ENCODE measurements at places on chromosomes 4 and X.

DNA sequence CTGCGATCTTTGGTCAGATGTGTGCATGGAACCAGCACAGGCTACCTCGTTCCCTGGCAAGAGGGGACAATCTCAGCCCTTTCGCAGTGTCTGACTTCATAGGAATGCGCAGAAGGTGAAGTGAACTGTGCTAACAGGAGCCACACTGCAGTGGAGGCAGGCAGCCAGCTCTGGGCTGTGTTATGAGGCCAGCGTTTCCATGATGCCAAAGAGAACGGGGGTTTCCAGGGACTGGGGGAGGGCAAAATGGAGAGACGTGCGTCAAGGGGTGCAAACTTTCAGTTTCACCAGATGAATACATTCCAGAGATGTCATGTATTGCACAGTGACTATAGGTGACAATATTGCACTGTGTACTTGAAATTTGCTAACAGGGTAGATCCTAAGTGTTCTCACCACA, 30.4 kb downstream of the CLDN34 start:
- DNase-seq, result no peak

DNA sequence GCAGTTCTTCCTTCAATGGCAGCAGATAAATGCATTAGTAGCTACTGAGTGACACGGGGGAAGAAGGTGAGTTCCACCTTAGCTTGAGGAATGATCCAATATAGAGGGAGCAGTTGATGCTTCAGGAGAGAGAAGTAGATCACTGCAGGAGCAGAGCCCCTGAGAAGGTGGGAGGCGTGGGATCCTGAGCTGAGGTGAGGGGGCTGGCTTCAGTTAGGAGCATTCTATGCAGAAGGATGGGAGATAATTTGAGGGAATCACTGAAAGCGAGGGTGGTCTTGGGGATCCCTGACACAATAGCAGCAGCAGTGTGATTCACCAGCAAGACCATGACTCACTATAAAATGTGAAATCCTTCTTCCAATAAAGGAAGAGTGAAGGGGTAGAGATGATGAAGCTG, 48.0 kb downstream of the XAGE2 start:
- DNase-seq, result no peak

- DNase-seq, result no peak
Measured at GRCh38 chr4:135934026-135934425, 1598.3 kb downstream of the PCDH18 start.

DNA sequence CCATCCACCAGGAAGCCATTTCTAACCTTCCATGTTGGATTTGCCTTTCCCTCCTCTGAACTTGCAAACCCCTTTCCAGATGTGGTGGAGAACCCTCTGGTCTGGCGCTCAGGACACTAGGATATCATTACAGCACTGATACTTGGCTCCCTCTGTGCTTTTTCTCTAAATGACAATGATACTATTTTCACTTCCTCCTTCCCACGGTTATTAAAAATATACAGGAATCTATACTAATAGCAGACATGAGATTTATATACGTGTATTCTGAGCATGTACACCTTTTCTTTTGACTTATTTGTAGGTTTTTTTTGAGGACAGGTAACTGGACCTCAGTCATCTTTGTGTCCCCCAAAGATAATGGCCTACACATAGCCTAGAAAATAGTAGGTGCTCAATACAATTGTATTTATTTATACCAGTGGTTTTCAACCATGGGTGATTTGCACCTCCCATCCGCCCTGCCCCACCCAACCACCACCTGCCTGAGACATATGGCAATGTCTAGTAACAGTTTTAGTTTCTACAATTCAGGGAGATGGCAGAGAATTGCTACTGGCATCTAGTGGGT, 60.4 kb upstream of the PLAC8 start:
- no peak for DNase-seq

DNA sequence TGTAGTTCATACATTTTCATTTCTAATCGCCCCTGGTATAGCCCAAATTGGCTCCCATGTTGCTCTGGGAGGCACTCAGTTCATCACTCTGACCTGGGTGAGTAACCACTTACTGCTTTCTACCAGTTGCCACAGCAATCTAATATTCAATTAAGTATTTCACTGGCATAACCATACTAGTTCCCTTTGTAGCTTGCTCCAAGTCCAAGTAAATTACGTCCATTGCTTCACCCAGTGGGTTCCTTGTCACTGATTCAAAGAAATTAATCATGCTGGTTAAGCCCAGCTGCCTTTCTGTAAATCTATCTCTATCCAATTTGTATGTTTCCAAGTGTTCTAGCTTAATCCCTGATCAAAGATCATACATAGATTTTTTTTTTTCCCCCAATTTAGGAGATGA, 92.0 kb upstream of the CBR4 start:
- DNase-seq, result no peak

- DNase-seq, result no peak
Measured at GRCh38 chr4:2787230-2788100, 5.4 kb upstream of the SH3BP2 start.

- no peak for DNase-seq
Measured at GRCh38 chr4:71692963-71693362, 90.9 kb downstream of the GC start.

- no peak for DNase-seq
Measured at GRCh38 chrX:43631841-43632240, 24.3 kb upstream of the MAOA start.

DNA sequence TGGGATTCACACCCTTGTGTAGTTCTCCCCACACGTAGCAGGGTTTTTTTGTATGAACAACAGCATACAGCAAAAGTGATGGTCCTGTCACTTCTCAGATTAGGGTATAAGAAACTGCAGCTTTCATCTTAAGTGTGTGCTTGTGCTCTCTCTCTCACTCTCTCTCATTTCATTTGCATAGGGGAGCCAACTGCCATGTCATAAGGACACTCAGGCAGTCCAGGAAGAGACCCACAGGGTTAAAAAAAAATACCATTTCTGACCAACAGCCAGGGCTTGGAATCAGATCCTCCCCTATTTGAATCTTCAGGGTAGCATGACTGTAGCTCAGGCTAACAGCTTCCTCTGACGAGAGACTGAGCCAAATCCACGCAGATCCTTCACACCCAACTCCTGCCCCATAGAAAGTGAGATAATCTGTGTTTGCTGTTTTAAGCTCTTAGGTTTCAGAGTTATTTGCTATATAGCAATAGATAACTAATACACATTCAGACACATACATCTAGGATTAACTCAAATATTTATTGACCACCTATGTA, 331.2 kb downstream of the PAPSS1 start:
- DNase-seq, result no peak

GRCh38 chr4:10153161-10153560, 36.6 kb upstream of the WDR1 start:
- DNase-seq, result no peak

DNA sequence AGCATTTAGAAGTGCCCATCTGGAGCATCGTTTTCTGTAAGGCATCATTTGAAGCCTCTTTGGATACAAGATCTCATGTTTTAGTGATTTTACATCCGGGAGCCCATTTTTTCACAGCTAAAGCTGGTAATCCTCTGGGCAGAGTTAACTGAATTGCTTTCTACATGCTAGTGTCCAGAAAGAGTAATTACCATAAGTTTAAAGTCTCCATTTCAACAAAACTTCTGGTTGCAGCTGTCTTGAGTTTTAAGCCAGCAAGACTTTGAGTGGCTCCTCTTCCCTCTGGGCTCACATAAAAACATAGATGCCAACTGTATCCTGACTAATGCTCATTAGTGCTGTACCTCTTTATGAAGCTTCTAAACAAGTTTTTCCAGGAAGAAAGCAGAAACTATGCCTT, 65.4 kb downstream of the GPRIN3 start:
- DNase-seq, result no peak

Data from stimulated activated CD4-positive, alpha-beta T cell treated with anti-CD3 and anti-CD28 coated beads, TNF-alpha, amount 100 ng/mL, for 1 hour (primary cell).